Stimulated activated CD4-positive, alpha-beta T cell treated with anti-CD3 and anti-CD28 coated beads, TNF-alpha, amount 100 ng/mL, for 4 hours (primary cell): ENCODE measurements at places on chromosomes 4 and X.

GRCh38 chr4:27759611-27760575 is 899.3 kb downstream of the STIM2 start:
- no peak for DNase-seq

GRCh38 chrX:28701222-28701621 is 114.0 kb downstream of the IL1RAPL1 start:
- no peak for DNase-seq

- no peak for DNase-seq
Measured at GRCh38 chr4:56856656-56857055, 35.2 kb upstream of the SPINK2 start.

- no peak for DNase-seq
Measured at GRCh38 chr4:92305148-92305877, 1.5 kb downstream of the GRID2 start.

GRCh38 chr4:178599521-178599920 is 1157.3 kb upstream of the AGA start:
- no peak for DNase-seq

- no peak for DNase-seq
Measured at GRCh38 chrX:56025872-56026571, 206.1 kb upstream of the KLF8 start.

- DNase-seq = no peak
Measured at GRCh38 chrX:97397371-97397770, 513.7 kb downstream of the RPA4 start.

DNA sequence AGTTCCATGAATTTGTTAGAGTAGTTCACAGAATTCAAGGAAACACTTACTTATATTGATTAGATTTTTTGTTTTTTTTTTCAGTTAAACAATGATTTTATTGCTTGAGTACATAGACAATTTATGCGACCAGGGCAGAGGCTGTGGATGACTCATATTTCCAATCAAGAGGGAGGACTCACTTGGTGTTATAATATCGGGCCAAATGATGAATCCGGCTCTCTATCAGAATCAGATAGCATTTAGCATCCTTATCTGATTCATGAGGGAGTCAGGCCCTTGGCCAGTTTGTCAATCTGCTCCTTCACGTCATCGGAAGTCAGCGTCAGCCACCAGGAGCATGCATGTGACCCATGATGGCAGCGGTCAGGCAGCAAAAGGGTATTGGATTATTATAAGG is 82.3 kb upstream of the HUWE1 start:
- no peak for DNase-seq

DNA sequence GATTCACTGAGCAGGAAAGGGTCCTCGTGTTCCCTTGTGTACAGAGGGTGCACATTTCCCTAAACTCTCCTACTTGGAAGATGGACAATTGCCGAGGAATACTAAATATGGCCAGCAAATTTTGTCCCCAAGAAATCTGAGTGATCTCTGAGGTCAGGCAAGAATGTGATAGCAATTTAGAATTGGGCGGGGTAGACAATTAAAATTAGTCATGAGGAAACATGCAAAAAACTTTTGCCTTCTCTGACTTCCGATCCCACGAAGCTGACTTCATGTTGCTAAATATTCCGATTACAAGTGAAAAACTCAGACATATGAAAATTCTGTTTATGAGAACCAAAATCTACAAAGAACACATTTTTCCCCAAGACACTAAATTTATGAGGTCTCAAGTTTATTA is 453.9 kb upstream of the ZFP42 start:
- DNase-seq = no peak

- DNase-seq = no peak
Measured at GRCh38 chrX:114611018-114611619, 27.2 kb downstream of the HTR2C start.

- no peak for DNase-seq
Measured at GRCh38 chr4:185811509-185812364, at the start of gene SORBS2. SORBS2 (minus strand) TSS chr4:185812194; CDS start chr4:185690571, 121,623 bp downstream.

DNA sequence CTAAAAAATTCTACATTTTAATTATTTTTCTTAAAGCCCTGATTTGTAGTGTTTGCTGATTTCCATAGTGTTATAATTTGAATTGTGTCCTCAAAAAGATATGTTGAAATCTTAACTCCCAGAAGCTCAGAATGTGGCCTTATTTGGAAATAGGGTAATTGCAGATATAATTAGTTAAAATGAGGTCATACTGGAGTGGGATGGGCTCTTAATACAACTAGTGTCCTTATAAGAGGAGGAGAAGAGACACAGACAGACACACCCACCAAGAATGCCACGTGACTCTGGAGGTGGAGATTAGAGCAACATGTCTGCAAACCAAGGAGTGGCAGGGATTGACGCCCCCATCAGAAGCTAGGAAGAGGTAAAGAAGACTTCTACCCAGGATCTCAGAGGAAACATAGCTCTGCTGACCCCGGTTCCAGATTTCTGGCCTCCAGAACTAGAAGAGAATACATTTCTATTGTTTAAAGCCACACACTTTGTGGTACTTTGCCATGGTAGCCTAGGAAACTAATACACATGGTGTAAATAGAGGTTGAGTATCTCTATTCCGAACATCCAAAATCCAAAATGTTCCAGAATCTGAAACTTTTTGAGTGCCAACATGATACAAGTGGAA is 70.5 kb upstream of the IRF2 start:
- DNase-seq = no peak

DNA sequence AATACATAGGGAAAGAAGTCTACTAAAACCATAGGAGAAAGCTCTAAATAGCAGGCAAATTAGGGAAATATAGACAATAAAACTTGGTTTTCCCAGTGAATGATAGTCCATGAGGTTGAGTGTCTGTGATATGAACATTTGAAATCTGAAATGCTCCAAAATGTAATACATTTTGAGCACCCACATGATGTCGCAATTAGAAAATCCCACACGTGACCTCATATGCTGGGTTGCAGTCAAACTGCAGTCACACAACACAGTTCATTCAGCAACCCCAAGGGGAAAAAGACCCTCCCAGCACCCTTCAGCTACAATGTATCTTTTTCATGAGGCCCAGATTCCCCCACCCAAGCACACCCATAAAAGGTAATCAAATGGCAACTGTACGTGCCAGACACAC is 155.6 kb downstream of the BTC start:
- no peak for DNase-seq

GRCh38 chrX:19846995-19847790 is 40.2 kb downstream of the SH3KBP1 start:
- no peak for DNase-seq

DNA sequence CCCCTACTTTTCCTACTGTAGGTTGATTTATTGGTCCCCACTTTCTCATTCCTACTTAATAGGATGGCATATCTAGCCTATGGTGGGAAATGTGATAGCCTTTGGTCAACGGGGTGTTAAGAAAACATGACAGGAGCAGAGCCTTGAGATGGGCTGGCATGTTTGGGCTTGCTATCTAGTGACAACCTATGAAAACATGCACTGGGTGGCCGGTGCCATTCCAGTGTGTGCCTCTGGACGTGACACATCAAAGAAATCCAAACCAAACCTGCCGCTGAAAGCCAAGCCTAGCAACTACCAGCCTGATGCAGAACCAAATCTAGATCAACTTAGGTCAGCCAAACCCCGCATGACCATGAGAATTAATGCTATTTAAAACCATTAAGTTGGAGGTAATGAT is 317.6 kb downstream of the DMD start:
- DNase-seq = no peak

GRCh38 chr4:122403861-122404260 is 25.1 kb downstream of the ADAD1 start:
- no peak for DNase-seq
